ENCODE measurements at places on chromosomes 12 and 14.

DNA sequence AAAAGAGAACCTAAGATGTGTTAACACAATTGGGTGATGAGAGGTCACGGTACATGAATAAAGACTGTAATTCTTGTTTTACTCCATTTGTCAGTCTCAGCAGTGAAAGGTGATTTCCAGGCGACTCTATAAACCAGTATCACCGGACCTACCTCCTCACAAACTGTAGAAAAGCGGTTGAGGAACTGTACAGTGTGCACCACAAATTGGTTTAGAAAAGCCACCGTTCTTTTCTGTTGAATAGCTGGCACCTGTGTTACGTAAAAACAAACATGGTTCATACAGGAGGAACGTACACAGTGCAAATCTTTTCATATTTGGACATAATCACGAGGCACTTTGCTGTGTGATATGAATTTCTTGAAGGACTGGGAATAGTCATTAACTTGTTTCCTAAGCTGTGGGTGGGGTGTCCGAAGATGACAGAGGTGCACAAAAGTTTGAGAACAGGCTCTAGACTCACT lies 663 bp downstream of the WASHC3 start:
- DNase-seq, result no peak

DNA sequence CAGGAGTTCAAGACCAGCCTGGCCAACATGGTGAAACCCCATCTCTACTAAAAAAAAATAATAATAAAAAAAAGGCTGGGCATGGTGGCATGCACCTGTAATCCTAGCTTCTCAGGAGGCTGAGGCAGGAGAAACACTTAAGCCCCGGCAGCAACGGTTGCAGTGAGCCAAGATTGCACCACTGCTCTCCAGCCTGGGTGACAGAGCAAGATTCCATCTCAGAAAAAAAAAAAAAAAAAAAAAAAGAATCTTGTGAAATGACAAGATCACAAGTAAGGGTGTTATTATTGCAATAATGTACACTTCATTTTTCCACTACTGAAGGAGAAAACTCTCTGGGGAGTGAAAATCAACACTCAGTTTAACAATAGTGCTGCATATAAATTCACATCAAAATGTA lies 8.8 kb upstream of the PTGR2 start:
- DNase-seq, result no peak

- no peak for DNase-seq
Observed at GRCh38 chr14:104392001-104392395, 187.6 kb upstream of the C14orf180 start.

DNA sequence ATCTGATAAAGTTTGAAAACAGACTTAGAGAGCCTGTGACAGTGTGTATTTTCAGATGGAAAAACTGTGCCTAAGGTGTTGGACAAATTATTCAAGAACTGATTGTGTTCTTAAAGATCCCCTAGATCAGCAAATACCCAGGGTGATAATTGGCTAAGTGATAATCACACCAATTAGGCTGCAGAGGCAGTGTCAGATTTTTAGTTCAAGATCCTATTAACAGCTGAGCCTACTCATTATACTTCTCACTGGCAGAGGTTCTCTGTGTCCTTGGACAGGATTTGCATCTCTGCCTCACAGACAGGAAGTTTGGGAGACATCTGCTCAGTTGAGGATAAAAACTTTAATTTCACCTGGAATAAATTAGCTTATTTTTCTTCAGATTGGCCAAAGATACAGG lies 4.3 kb upstream of the FGD4 start:
- no peak for DNase-seq

- DNase-seq, result no peak
Observed at GRCh38 chr14:87566991-87567390, 426.0 kb downstream of the GALC start.

DNA sequence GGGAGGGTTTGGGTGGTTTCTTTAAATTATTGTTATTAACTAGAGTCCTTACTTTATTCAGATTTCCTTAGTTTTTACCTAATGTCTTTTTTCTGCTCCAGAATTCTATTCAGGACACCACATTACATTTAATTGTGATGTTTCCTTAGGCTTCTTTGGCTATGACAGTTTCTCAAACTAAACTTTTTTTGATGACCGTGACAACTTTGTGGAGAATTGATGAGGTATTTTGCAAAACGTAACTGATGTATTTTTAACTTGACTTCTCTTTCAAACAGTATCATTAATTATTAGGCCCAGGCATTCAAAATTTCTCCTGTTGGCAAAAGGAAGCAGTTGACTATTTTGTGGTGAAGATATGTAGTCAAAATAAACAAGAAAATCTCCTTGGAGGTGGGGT lies 10.5 kb downstream of the RNASE6 start:
- DNase-seq, result no peak

- no peak for DNase-seq
Observed at GRCh38 chr12:80551897-80552296, 107.9 kb downstream of the PTPRQ start.

GRCh38 chr14:57818511-57818910 lies 47.4 kb downstream of the SLC35F4 start:
- DNase-seq, result no peak

DNA sequence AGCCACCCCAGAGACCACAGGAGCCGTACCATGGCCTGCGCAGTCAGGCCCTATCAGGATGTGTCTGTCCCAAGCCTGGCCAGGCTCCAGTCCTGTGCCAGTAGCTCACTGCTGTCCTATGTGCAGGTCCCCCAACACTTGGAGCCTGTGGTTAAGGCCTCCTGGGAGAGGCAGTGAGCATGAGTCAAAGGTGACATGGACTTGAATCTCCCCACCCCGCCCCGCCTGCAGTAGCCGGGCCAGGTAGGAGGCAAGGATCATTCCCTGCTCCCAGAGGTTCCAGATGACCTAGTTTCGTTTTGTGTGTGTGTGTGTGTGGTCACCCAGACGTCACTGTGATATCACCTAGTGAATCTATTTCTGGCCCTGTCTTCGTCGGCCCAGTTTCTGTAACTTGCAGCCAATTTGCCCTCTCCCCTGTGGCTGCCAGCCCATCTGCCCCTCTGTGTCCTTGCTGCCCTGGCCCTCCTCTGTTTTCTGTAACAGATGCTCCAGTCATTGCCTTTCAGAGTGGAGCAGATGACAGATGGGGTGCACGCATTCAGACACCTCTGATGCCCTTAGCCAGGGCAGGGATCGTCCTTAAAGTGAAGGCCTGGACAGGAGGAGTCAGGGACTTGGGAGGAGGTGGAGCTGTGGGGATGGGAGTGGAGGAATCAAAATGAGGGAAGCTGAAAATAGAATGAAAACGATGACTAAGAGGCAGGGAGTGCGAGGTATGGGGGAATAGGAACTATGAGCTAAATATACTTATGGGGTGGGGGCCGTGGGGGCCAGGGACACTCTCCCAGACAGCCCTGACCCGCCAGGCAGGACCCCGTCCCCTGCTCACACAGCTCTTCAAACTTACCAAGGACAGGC lies 37.4 kb downstream of the SLC6A12 start:
- DNase-seq, result no peak

DNA sequence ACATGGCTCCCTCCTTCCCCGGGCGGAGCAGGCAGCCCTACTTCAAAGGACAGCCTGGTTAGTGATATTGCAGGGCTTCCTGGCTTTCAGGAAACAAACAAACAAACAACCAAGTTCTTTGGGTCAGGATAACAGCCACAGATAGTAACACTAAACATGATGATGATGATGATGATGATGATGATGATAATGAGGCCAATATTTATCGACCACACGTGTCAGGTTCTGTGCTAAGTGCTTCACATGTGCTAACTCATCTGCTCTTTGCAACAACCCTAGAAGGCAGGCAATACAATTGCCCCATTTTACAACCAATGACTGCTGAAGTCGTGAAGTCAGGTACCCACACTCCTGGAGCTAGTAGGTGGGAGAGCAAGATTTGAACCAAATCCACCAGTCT lies 44.1 kb upstream of the TBX5 start:
- DNase-seq, result no peak

- no peak for DNase-seq
Observed at GRCh38 chr12:104718304-104718929, 239.7 kb downstream of the SLC41A2 start.

DNA sequence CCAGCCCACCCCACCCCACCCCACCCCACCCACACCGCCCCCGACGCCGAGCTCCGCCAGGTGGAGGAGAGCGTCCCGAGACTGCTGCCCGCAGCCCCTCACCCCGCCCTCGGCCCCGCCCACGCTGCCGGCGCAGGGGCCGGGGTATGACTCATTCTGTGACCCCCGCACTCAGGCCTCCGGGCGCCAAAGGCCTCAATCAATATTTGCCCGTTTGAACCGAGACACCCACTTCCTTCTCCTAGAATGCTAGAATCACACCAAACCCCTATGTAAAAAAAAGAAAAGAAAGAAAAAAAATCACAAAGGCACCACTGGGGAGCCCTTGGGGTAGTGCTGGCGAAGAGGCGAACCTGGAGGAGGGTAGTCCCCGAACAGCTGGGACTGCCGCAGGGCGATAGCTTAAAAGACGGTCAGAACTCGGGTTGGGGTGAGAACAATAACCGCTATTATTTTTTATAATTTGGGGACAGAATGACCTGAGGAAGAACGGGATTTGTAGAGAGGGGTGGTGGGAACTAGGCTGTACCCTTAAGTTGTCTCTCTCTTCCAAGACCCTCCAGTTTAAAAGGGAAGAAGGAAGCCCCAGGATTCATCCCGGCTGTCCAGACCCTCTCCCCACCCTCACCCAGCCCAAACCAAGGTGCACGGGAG lies 894 bp downstream of the KRT8 start:
- no peak for DNase-seq

- no peak for DNase-seq
Observed at GRCh38 chr14:28294834-28295440, 471.6 kb upstream of the FOXG1 start.

DNA sequence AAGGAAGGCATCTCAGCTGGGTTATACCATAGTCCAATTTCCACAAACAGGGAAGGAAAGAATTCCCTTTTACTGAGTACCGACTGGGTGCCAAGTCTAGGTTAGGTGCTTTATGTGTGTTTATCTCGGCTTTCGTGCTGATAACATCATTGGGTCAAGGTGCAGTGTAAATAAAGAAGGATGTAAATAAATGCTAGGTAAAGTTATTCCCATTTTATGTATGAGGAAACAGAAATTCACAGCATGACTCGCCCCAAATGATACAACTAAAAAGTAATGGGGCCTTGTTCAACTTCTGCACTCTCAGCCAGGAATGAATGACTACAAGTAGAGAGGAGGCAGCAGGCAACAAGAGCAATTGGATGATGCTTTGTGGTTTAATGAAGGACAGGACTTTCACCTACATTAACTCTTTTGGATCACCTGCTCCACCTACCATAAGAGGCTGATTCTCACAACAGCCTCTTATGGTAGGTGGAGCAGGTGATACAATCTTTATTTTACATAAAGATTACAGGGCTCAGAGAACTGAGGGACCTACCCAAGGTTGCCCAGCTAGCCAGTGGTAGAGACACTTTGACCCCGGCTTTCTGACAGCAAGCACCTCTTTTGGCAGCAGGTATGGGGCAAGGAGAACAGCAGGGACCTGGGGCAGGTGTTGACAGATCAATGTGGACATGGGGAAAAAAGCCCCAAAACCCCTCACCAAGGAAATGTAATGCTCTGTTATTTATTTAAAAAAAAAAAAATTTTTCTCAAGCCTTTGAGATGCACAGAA lies 213.4 kb upstream of the NUDT4 start:
- no peak for DNase-seq

GRCh38 chr14:103782376-103782775 lies 65.0 kb downstream of the PPP1R13B start:
- DNase-seq, result no peak

- no peak for DNase-seq
Observed at GRCh38 chr12:88401155-88401554, 179.1 kb downstream of the KITLG start.

- no peak for DNase-seq
Observed at GRCh38 chr14:58755031-58755925, 117.5 kb downstream of the DACT1 start.

DNA sequence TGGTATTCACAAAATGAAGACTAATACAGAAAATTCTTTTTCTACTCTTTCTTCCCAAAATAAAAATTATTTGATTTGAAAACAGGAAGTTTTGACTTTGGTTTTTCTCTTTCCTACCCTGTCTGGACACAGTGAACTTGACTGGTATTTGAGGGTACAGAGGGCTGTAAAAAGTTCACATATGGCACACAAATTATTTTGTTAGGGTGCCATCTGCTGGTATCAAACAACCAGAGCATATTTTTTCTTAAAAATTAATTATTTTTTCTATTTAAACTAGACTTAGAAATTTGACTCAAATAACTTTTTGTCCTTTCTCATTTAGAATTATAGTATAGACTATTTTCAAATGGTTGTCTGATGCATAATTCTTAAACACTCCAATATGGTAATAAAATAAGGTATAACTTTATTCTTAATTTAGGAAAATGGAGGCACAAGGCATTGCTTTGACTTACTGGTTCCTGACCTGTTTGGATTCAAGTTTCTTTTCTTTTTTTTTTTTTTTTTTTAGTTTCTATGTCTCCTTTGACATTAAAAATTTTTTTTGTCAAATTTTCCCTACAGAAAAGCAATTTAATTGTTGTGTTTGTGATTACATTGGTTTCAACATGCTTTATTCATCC lies 390.6 kb downstream of the PRKD1 start:
- DNase-seq, result no peak

DNA sequence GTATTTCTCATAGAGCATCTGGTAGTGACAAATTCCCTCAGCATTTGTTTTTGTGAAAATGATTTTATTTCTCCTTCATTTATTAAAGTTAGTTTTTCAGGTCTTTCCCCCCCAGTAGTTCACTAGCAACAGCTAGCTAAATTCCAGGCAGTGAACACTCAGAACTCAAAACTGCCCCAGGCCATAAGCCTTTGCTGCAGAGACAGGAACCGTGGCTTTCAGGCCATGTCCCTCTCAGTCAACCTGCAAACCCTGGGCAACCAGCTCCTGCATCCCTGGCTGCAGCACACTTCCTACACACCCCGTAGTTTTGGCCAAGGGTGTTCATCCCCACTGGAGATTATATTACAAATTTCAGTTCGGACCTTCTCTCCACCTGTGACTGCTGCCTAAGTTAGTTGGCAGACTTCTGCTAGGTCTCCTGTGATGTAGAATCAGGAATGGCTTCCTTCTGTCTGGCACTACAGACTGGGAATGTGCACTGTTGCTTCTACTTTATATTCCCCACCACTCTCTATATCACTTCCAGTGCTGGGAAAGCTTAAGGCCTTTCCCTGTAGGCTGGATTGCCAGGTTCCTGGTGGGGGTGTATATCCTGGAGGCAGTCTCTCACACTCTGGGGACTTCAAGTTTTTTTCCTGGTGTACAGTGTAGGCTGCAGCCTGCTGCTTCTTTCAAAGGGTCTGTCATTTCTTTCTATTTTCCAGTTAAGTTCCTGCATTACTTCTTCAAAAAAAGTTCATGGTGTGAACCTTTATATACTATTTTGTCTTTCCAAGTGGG lies 924.4 kb upstream of the LRFN5 start:
- DNase-seq, result no peak

DNA sequence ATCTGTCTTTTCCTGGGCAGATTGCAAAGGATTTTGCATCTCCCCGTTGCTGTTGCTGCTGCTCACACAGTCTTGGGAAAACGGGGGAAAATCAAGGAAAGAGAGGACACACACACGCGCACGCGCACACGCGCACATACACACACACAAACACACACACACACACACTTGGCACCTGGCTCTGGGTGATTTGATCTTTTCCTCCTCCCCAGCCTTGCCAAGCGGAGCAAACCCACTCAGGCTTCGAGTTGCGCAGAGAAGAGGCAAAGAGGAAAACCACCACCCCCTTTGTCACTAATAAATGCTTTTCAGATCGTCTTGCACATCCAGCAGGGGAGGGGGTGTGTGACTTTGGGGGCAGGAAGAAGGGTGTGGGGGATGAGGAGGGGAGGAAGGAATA lies 965 bp upstream of the NOS1 start:
- no peak for DNase-seq

GRCh38 chr14:37142835-37143401 lies 29.5 kb downstream of the SLC25A21 start:
- DNase-seq, result no peak
